Head of caudate nucleus (tissue), 42 donors: ENCODE measurements at places on chromosomes 3 and 15.

DNA sequence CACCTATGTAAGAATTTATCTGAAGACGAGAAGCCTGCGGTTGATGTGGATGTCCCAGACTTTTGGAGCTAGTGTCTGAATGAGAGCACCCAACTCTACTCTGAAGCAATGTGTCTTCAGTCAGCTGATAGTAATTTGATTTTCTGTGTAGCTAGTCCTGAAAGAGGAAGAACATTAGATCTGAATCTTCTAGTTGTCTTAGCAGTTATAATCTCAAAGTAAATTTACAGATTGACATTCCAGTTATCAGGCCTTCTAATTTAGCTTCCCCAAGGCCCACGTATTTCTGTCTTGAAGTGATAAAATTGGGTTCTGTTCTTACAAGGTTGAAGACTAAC lies 1.5 kb downstream of the TCAIM start:
- DNase-seq: no peak

GRCh38 chr15:66815318-66815717 lies 113.3 kb downstream of the SMAD6 start:
- DNase-seq: no peak

DNA sequence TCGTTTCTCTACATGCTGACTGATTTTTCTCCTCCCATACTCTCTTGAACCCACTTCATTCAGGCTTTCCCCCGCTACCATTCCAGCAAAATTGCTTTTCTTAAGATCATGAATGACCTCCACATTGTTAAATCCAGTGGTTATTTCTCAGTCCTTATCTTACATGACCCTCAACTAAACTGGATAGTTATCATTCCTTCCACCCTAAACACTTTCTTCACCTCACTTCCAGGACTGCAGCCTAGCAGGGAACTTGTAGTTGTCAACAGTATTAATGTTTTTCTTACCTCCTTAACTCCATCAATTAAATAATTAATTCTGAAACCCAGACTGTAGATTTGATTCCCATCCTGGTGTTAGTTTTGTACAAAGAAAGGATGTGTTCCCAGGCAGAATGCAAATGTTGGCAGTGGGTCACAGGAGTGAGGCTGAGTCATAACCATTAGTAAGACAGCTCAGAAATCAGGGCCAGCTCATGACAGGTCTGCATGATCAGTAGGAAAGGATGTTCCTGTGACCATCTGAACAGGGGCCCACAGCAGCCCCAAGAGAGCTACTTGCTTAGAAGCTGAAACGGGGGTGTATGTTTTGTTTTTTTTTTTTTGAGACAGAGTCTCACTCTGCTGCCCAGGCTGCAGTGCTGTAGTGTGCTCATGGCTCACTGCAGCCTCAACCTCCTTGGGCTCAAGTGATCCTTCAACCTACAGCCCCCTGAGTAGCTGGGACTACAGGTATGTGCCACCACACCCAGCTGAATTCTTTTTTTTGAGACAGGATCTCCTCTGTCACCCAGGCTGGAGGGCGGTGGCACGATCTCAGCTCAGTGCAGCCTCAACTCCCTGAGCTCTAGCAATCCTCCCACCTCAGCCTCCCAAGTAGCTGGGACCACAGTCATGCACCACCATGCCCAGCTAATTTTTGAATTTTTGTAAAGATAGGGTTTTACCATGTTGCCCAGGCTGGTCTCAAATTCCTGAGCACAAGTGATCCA lies 9.1 kb downstream of the BCL2L10 start:
- DNase-seq: no peak

DNA sequence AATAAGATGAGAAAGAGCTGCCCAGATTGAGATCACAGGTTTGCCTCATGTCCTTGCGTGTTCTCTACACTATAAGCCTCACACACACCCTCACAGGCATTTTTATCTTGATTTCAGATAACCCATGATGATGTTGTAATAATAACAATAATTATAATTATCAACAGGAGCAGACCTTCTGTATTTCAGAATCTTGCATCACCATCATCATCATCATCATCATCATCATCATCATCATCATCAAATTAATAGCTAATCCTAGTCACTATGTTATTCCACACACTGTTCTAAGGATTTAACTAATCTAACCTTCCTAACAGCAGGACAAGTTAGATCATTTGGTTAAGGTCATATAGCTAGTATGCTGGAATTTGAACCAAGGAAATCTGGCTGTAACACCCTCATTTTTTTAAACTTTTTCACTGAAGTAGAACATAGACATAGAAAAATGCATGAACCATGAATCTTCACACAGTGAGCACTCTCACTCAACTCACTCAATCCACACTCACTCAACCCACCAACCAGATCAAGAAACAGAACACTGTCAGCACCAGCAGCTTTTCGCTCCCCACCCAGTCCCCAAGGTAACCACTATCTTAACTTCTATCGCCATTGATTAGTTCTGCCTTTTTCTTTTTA lies 1.8 kb upstream of the SH2D7 start:
- no peak for DNase-seq

- DNase-seq: no peak
These were observed 1.2 kb downstream of the NR2C2 start for GRCh38 chr3:14948609-14949038.

DNA sequence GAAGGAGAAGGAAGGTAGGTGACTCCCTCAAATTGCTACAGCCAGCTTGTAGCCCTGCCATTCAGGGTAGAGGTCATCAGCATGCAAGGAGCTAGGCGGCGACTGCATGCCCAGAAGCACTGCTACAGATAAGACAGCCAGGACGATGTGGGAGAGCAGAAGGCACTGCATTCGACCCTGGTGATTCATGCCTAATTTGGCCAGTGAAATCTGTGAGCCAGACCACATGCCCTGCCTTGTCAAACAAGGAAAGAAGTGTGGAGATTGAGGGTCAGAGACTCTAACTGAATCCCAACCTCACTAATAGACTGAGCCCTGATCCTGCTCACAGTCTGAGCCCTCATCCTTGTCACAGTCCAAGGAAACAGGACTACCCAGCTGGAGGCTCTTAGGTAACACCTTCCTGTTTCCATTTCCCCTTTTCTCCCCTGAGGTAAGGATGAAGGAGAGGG lies 86.6 kb downstream of the LINGO1 start:
- no peak for DNase-seq

DNA sequence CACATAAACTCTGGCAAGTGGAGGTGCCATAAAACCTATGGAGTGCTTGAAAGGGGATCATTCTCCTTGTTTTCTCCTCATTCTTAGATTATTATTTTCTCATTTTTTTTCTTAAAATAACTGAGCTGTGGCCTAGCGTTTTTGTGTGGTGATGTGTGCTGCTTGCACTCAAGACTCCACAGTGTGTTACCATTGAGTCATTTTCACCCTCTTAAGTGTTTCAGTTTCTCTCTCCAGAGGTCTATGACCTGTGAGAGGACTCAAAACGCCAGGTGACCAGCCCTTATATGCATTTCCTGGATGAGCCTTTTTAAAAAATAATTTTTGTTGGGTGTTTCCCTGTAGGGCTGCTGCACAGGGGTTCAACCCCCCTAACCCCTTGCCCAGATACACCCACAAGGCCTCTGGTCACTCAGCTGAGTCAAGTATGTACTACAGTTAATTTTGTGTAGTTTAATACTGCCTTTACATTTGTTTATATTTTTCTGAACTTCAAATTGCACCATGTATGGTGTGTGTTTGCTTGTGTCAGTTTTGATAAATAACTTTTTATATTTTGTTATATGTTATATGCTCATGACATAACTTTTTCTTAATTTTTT lies 15.4 kb upstream of the BTLA start:
- no peak for DNase-seq

DNA sequence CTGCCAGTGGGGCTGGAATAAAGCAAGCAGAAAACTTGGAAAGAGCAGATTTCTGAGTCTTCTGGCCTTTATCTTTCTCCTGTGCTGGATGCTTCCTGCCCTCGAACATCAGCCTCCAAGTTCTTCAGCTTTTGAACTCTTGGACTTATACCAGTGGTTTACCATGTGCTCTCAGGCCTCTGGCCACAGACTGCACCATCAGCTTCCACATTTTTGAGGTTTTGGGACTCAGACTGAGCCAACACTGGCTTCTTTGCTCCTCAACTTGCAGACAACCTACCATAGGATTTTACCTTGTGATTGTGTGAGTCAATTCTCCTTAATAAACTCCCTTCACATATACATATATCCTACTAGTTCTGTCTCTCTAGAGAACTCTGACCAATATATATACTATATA lies 706.6 kb downstream of the NR2F2 start:
- no peak for DNase-seq

DNA sequence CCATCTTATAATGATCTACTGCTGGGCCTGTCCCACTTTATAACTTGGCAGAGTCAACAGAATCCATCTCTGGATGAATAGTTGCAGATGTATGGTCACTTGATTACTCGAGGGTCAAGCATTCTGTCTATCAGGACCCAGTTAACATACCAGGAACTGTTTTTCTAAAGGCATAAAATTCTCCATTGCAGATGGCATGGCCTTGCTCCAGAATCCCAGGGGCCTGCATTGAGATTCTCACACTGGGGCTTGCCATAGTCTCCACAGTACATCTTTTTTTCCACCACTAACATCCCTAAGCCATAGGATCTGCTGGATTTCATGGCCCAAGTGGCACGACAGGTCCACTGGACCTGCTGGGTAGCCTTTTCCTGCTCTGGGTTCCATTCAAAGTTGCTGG lies 68.5 kb upstream of the CACNA1D start:
- no peak for DNase-seq

DNA sequence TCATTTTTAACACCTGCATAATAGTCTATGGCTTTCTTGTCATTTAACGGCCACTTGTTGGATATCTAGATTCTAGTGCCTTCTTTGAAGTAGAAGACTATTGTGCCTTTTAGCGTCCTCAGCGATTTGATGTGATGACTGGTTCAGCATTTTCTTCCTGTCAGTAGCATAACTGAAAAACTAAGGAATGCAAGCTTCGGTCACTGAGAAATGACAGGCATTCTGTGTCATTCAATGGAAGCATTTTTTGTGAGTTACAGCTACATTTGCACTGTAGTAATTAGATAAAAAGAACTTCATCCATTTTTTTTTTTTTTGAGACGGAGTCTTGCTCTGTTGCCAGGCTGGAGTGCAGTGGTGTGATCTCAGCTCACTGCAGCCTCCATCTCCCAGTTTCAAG lies 10.3 kb downstream of the NEK11 start:
- no peak for DNase-seq

- DNase-seq: no peak
These were observed 795 bp upstream of the TCF12 start for GRCh38 chr15:56917652-56918045.

DNA sequence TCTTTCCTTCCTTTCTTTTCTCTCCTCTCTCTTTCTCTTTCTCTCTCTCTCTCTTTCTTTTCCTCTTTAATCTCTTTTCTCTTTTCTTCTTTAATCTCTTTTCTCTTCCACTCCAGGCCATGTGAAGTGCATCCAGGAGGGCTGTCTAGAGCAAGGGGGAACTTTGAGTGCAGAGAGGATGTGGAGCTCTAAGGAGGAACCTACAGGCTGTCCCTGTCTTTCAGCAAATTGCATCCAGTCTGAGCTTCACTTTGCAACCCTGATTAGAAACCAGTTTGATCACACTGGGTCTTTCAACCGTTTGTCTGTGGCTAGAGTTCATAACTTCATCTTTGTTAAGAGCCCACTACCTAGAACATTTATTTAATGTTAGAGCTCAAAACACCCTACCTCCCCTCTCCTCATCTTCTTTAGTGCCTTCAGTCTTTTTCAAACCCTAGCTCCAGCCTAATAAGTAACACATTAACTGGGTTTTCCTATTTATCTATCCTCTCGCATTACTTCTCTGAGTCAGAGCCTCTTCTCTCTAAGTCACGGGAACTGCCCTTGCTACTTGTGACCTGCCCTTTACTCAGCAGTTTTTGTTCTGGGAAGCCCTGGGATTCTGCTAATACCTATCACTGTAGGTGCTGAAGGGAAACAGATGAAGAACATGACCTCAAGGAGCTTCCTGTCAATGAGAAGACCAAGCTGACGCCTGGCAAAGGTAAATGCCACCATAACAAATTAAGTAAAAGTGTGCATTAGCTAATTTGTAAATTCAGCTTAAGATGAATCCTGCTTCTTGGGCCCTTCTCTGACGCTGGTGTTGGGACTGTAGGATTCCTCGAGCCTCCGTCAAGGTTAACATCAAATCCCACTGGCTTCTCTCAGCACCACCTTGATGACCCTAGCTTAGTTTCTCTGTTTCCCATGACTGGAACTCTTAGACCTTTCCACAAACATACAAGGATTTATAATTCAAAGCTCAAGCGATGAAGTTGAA lies at the start of gene GCNT3:
Gene GCNT3 (plus strand): TSS at position 508 of the 985 bp plus-strand sequence. CDS start 6,456 bp downstream, outside the sequence.
- DNase-seq: no peak

DNA sequence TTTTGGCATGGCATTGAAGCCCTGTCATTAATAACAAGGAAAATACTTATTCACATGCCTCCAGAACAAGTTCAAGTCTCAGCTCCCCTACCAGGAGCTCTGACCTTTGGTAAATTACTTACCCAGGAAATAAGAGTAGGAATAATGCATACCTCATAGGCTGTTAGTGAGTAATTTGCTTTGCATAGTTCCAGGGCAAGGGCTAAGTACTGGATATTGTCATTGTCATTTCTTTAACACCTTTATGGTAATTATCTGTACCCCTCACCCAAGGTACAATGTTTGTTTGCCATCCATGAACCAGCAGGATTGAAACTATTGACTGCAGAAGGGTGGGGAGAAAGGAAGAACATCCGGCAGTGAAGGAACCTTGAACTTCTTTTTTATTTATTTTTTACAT lies 148.5 kb downstream of the SOX2 start:
- DNase-seq: no peak

GRCh38 chr15:43919540-43920253 lies 92.9 kb downstream of the WDR76 start:
- no peak for DNase-seq

- DNase-seq: no peak
These were observed 84.7 kb downstream of the SEC22A start for GRCh38 chr3:123286308-123287023.

- no peak for DNase-seq
These were observed 3.5 kb upstream of the CCDC9B start for GRCh38 chr15:40344217-40344616.

GRCh38 chr3:15794842-15795650 lies 2.7 kb downstream of the ANKRD28 start:
- DNase-seq: no peak

DNA sequence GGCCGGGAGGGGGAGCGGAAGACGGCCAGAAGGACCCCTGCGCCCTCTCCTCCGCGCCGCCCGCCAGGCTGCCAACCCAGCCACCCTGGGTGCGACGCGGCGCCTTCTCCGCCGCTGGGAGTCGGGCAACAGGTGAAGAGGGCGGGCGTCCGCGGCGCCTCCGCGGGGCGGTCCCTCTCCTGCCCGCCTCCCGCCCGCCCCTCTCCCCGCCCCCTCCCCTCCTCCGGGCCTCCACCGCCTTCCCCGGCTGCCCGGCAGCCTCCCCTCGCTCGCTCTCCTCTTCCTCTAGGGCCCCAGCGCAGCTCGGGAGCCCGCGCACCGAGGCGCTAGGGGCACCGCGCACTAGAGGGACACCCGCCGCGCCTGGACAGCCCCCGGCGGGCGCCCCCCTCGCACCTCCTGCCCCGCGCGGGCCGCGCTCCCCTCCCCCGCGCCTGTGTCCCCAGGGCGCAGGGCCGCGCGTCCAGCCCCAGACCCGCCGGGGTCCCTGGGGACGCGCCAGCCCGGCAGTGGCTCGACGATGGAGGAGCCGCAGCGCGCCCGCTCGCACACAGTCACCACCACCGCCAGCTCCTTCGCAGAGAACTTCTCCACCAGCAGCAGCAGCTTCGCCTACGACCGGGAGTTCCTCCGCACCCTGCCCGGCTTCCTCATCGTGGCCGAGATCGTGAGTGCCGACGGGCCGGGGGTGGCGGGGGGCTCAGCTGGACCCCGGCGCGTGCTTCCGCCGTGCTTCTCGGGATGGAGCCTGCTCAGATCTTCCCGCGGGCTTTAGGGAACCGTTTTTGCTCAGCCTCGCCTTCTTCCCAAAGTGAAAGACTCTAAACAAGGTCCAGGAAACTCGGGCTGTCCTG lies at the start of gene CMTM8:
Gene CMTM8 (plus strand): TSS at position 228 of the 854 bp plus-strand sequence. CDS start 293 bp downstream, at position 521.
- peak; percentile 33 for DNase-seq
